ENCODE measurements at places on chromosomes 4 and X.
A peak's percentile ranks its signal among the peaks of the same experiment; 100 is the strongest.

GRCh38 chrX:140713174-140713539 lies 3.6 kb downstream of the LINC00632 start:
- peak; percentile 31 for DNase-seq

DNA sequence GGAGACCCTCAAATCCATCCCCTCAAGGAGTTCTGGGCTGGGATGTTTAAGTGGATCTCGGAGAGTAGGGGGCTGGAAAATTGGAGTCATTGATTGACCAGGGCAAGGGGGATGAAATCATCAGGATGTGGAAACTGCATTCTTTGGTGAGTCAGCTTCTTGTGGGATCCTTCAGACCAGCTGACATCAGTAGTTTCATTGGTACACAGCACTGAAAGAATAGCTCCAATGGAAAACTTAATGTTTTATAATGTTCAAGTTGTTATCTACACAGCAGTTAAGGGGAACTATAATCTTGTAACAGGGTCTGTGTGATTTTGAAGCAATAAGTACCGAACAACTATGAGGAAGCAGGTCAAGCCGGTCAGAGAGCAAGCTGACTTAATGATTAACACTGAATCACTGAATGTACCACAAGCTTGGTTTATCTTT lies 506.1 kb downstream of the RPA4 start:
- no peak for DNase-seq

- DNase-seq: no peak
Measured at GRCh38 chr4:38560768-38561558, 103.0 kb upstream of the KLF3 start.

DNA sequence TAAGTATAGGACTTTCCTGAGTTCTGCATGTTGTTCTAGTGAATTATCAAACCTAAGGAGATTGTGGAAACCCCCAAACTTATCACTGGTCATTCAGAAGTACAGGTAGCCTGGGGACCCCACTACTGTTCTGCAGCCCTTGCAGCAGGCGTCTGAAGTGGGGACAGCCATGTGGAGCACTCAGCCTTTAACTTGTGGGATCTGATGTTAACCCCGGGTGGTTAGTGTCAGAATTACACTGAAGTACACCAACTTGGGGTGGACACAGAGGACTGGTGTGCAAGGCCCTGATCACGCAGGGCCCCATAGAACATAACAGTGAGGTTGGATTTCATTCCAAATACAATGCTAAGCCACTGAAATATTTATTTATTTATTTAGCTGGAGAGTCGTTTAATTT lies 103.7 kb downstream of the SCD5 start:
- no peak for DNase-seq

DNA sequence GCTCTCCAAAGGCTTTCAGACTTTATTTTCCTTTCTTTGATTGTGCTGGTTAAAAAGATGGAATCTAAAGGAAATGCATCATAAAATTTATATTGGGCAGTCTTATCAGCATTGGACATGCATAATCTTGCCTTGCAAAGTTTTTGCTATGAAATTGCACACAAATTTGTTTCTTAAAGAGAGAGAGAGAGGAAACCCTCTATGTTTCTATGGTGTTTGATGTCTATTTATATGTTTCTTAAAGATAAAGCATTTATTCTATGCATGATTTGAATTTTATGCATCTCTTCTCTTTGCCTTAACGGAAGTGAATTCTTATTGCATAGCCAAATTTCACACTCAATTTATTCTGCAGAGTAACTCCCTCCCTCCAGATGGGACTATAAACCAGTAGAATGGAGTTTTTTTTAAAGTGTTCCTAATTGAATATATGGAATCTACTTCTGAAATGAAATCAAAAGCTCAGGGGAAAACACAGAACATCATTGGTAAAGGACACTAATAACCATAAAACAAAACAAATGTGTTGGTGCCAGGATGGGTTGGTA lies 83.5 kb upstream of the PPARGC1A start:
- DNase-seq: no peak

- DNase-seq: no peak
Measured at GRCh38 chrX:10619425-10620046, 849 bp downstream of the MID1 start.

- DNase-seq: no peak
Measured at GRCh38 chr4:105714932-105715331, 6.3 kb downstream of the GSTCD start.

GRCh38 chr4:143451186-143451585 lies 62.3 kb upstream of the SMARCA5 start:
- DNase-seq: no peak

DNA sequence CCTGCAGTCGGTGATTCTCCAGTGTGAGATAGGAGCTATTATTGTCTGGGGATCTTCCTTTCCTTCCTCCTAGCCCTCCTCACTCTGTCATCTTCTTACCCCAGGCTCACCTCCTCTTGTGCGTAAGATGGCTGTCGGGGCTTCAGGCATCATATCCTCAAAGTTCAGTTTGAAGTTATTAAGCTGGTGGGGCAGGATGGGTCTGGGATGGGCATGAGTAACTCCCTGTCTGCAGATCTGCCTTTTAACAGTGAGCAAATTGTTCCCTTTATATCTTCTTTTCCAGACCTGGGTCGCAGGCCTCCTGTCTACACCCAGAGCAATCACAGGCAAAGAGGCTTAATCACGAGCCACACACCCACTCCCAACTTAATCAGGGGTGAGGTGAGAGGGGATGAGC lies 900 bp upstream of the MTMR1 start:
- DNase-seq: no peak

- DNase-seq: peak; percentile 85
Measured at GRCh38 chrX:47619486-47620302, at the start of gene SYN1. SYN1 (minus strand) TSS chrX:47619857; CDS start chrX:47619728, 129 bp downstream.

- DNase-seq: no peak
Measured at GRCh38 chr4:86389664-86390063, 29.8 kb upstream of the MAPK10 start.

GRCh38 chrX:120235284-120235683 lies 15.3 kb upstream of the ZBTB33 start:
- no peak for DNase-seq

- DNase-seq: no peak
Measured at GRCh38 chrX:39372115-39372514, 570.9 kb downstream of the MID1IP1 start.

GRCh38 chrX:155857561-155857960 lies 23.6 kb upstream of the VAMP7 start:
- no peak for DNase-seq

- no peak for DNase-seq
Measured at GRCh38 chr4:88771883-88772450, 74.3 kb upstream of the NAP1L5 start.

- no peak for DNase-seq
Measured at GRCh38 chr4:123291329-123291728, 105.3 kb upstream of the SPRY1 start.

All from stimulated activated naive CD8-positive, alpha-beta T cell treated with anti-CD3 and anti-CD28 coated beads, Interleukin-15, amount 100 ng/mL, for 72 hours (primary cell).